ENCODE measurements at places on chromosomes 4 and X.
A peak's percentile ranks its signal among the peaks of the same experiment; 100 is the strongest.

DNA sequence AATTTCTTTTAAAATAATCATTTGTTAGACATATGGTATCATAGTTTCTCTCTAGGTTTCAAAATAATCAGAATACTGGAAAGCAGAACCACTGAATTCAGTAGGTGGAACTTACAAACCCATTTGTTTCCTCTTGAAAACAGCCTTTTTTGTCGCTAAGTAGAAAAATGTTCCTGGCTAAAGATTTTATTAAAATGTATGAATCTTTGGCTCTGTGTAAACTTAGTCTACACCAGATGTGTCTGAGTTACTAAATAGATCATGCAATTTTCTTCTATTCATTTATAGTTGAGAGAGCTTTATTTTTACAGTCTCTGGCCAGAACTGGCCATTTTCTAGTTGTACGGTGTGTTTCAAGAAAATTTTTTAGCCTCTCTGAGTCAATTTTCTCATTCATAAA is 1.0 kb downstream of the CYSLTR1 start:
- DNase-seq = no peak

- no peak for DNase-seq
These were observed 55.3 kb upstream of the RAPGEF2 start for GRCh38 chr4:159047478-159048165.

DNA sequence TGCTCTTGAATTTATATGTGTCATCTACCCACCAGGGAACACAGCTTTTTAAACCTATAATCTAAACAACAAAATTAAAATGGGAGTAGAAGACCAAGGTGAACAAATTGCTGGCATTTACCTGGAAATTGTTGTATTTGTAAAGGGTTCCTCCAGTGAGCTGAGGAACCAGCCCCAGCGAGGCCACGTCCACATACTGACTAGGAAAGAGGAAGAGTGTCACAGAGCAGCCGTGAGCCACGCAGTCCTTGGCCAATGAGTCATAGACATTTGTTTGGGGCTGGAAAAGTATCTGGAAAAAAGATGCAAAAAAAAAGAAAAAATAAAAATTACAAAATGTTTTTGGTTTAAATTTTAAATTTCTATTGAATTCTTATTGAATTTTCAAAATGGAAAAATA is 58.7 kb downstream of the METTL14 start:
- no peak for DNase-seq

DNA sequence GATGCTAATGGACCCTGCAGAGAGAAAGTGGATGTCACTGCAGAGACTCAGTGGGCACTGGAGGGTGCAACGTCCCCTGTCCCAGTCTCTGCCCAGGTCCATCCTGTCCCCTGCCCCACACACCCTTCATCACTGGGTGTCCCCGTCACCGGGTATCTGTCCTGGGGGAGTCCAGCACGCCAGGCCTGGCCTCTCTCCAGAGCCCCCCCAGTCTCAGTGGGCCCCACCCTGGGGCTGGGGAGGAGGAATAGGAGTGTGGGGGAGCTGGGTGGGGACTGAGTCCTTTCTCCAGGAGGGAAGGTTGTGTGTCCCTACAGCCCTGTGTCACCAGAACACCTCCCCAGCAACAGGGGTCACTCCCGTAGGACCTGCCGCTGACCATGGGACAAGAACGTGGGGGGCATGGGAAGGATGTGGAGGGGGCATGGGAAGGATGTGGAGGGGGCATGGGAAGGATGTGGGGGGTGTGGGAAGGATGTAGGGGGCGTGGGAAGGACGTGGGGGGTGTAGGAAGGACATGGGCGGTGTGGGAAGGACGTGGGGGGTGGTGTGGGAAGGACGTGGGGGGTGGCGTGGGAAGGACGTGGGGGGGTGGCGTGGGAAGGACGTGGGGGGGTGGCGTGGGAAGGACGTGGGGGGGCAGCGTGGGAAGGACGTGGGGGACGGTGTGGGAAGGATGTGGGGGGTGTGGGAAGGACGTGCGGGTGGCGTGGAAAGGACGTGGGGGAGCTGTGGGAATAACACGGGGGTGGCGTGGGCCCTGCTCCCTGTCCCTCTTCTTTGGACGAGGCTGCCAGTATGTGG is 21.0 kb upstream of the SPON2 start:
- no peak for DNase-seq

DNA sequence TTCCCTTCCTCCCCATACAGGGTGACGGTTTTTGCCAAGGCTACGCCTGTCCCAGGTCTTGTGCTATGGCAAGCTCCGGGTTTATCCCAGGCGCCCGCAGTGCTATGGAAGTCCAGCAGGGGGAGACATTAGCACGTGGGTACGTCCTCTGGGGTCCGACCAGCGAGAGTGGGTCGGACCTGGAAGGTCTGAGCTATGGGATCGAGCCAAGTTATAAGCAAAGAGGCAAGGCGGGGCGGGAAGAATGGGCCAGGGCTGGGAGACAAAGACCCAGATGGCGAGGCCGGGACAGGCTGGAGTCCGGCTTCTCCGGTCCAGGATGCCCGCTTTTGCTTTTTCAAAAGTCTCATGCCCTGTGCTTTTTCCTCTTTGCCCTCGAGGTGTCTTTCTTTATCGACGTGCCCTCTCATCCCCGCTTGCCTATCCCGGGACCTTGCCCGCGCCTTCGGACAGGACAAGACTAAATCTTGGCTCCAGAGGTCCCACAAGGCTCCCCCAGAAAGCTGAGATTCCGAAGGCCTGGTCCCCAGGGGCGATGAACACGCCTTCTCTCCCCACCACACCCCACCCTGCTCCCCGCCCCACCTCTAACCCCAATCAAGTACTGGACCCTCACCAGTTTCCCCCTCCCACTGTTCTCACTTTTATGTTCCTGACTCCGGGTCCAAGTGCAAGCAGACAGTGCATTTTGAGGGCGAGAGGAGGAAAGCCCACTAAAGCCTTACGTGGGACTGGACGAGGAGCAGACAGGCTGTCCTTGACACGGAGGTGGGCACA is 785 bp upstream of the EFNB1 start:
- peak; percentile 76 for DNase-seq

DNA sequence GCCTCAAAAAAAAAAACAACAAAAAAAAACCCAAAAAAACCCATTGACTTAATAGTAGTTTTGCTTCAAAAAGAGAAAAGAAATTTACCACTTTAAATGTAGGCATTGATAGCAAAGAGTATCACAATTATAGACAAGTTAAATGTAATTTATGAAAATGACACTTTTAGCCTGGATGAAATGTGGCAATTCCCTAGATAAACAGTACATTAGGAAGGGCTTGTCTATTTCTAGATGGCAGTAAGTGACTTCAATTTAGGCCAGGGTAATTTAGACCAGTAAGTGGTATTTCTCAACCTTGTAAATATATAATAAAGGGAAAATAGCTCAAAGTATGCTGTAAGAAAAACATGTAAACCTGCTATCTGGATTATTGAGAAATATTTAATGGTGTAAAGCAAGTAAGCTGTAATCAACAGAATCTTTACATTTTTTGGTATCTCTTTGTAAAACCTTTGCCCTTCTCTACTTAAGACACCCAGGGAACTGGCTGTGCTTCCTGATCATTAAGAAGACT is 103.7 kb upstream of the RAPGEF2 start:
- no peak for DNase-seq

DNA sequence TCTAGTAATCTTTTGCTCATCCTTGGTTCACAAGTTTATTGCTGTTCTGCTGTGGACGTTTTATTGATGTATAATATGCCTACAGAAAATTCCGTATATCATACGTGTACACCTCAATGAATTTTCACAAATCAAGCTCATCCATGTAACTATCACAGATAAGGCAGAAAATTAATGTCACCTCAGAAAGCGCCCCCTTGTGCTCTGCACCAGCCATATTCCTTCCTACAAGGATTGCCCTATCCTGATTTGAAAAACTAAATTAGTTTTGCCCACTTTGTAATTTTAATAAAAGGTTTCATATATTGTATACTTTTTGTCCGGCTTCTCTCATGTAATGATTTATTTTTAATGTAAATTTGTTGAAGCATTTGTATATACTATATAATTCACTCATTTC is 390.8 kb downstream of the ADGRL3 start:
- DNase-seq = no peak

- no peak for DNase-seq
These were observed 106.7 kb downstream of the GPM6A start for GRCh38 chr4:175705407-175705806.

GRCh38 chrX:30312858-30313257 is 3.7 kb upstream of the NR0B1 start:
- DNase-seq = no peak

DNA sequence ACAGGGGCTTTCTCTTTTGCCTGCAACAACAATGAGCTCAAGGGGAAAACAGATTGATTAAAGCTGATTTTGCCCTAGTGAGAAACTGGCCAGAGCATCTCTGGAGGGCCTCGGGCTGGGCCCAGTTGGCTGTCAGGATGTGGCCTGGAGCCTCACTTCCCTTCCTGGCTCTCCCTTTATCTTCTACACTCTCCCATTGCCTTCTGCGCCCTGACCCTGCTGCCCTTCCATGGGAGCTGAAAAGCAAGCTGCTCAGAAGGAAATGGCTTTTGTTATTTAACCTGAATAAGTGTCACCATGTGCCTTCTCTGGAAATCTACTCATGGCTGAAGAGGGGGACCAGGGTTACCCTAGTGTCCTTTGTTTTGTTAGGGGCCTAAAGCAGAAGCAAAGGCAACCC is 43.8 kb downstream of the NHSL2 start:
- no peak for DNase-seq

- no peak for DNase-seq
These were observed at the start of gene ZIC3 for GRCh38 chrX:137565921-137566745. TSS of gene ZIC3 (plus strand) at chrX:137566127. CDS start at chrX:137566692, 565 bp downstream.

DNA sequence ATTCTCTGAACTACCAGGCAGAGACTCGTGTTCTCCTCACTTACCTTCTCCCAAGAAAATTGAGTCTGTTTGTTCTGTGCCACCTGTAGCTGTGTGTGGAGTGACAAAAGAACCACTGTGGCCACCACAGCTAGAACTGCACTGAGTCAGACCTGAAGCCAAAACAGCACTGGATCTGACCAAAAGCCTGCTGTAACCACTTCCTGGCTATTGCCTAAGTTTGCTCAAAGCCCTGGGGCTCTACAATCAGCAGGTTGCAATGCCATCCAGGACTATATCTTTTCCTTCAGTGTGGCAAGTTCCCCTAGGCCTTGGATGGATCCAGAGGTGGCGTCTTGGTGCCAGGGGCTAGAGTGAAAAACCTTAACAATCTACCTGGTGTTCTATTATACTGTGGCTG is 449.1 kb downstream of the FAM133A start:
- no peak for DNase-seq

DNA sequence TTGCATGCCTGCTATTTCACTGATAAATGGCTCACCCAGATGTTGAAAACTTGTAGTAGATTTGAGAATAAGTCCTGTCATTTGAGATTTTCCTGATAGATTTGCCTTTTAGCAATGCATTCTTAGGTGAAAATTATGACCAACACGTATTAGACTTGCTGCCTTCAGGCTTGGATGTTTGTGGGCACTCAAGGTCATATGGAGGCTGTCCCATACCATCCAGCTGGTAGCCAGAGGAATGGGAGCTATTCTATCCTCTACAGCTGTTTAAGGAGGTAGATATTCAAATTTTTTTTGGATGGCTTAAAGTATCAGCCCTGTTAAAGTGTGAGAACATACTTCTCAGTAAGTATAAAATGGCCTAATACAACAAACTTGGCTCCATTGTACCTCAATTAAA is 34.7 kb downstream of the RTL3 start:
- no peak for DNase-seq

Measured in naive thymus-derived CD8-positive, alpha-beta T cell (primary cell).